ENCODE measurements at places on chromosomes 12 and 14.

GRCh38 chr12:123398550-123399254 lies 14.8 kb downstream of the KMT5A start:
- no peak for DNase-seq

DNA sequence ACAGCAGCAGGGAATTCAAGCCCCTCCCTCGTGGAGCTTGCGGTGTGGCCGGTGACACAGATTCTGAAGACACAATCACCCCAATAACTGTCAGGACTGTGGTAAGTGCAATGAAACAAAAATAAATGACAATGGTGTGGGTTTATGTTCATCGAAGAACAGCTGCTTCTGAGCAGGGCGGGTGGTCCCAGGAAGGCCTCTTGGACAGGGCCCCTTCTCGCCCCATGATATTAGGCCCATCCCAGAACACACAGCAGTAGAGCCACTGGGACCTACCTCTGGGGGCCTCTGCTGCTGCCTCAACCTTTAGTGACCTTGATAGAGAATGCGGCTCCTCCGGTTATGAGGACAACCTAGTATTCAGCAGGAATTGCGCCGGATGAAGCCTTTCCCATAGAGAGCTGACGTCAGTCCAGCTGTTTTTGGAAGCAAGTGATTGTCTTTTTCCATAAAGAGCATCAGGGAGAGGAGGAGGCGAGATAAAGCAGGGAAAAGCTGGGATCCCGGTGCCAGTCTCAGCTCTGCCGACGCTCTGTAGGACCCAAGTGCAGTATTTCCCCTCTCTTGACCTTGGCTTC lies 84.1 kb upstream of the BCL11B start:
- DNase-seq = no peak

DNA sequence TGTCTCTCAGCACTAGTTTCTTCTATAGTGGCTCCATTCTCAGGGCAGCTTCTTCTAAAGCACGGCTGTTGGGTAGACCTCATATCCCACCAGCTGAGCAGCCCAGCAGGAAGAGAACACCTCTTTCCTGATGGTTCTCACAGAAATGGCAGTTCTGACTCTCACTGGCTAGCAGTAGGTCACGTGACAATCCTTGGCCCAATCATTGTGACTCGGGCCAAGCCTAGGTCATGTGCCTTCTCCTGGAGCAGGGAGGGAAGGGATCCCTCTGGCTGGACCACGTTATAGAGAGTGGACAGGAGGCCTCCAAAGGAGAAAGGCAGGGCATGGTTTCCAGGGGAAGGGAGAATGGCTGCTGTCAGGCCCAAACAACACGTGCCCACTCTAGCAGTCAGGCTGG lies 149.1 kb downstream of the AACS start:
- no peak for DNase-seq

DNA sequence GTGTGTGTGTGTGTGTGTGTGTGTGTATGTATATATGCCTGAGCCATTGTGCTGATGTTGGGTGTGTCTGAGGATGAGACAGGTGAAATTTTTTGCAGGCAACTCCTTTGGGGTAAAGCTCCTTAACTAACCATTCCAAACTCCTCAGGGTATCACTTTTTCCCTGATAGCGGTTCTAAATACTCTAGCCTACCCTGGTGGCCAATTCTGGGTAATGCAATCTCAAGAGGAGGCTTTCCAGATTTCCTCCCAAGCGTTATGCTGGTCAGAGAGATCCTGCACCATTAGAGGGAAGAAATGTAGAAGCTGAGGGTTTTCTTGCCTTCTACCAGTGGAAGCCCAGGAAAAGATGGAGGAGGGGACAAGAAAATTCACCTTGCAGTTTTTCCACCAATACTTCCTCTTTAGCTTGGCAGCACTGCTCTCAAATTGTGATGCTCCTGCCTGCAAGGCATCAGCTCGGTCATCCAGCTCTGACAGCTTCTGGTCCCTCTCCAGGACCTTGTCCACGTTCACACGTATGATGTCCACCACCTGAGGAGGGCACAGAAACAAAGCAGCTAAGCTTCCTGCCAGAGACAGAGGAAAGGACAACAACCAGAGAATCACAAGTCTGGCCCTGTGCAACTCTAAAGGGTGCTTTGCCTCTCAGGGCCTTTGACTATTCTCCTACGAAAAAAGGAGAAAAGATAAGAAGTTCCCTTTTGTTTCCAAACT lies 4.9 kb downstream of the VAMP1 start:
- peak; percentile 34 for DNase-seq

DNA sequence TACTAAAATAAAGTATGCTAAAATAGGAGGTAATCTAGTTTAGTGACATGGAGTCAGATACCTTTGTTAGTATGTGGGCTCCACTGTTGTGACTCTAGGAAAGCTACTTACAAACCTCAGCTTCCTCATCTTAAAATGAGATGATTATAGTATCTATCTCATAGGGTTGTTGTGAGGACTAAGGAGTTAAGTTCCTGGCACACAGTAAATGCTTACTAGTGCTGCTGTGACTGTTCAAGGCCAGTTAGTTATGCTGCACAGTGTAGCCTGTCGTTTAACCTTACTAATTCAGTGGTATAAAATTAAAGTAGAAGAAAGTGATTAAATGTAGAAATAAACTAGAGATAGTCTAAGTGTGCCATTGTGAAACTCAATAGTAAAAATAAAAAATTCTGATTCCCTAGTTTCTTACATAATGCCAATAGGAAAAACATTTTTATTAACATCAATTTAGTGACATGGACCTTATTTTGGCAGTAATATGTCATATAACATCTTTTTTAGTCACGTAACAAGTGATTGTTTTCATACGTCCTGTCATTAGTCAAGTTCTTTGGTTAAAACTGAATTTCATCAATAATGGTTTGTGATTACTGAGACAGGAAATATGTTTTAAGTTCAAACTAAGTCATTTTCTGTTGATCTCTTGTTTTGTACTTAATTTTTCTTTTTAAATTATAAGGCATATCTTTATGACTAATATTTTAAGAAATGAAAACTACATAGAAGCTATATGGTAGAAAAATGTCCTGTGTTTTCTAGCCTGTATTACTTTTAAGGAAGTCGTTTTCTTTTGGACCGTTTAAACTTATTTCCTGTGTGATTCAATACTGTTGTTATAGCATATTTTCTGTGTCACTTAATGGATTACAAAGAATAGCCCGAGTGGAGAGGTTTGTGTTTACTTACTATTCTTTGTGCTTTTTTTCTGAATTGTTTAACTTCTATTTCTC lies 74.0 kb downstream of the PCNX1 start:
- no peak for DNase-seq

- DNase-seq = no peak
Observed at GRCh38 chr12:45214749-45215418, 1.0 kb upstream of the ANO6 start.

DNA sequence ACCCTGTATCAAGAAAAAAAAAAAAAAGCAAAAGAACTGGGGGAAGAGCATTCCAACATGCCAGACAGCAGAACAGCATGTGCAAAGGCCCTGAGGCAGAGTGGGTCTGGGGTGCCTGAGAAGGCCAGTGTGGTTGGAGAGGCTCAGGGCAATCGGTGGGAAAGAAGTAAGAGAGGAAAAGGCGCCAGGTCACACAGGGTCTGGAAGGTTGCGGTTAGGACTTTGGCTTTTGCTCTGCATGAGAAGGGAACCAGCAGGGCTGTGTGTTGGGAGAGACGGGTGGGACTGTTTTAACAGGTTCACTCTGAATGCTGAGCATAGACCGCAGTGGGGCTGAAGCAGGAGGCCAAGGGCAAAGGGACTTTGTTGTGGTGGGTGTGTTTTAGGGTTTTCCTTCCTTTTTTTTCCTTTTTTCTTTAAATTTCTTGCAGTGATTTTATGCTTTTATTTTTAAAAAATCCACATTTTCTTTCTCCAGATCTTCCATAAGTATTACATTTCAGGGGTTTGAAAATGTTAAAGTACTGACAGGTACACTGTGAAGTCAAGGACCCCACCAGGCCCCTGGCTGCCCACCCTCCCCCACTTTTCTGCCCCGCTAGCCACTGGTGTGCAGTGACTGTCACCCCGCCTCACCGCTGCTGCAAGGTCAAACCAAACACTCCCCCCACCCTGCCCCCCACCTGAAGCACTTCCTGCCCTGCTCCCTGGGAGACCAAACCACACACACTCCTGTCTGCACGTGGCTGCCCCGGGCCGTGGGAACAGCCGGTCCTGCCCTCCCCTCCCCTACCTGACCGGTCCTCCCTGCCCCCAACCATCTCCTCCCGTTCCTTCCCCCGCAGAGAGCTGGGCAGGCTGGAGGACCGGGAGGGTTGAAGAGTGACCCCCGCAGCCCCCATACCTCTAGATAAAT lies 30.0 kb downstream of the DTX1 start:
- DNase-seq = no peak

DNA sequence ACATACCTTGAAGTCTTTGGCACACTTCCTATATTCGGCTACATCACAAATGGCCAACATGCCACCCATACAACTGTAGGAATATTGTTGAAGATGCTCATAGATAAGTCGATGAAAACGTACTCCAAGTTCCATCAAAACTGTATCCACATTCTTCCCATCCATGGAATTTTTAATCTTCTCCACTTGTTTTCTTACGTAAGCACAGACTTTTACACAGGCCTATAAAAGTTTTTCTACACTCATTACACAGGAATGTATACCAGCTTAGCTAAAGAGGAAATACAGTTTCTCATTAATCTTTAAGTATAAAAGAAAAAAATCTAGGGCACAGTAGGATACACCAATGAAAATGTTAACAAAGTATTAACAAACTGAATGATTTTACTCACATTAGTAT lies 59.1 kb downstream of the EXOC5 start:
- no peak for DNase-seq

DNA sequence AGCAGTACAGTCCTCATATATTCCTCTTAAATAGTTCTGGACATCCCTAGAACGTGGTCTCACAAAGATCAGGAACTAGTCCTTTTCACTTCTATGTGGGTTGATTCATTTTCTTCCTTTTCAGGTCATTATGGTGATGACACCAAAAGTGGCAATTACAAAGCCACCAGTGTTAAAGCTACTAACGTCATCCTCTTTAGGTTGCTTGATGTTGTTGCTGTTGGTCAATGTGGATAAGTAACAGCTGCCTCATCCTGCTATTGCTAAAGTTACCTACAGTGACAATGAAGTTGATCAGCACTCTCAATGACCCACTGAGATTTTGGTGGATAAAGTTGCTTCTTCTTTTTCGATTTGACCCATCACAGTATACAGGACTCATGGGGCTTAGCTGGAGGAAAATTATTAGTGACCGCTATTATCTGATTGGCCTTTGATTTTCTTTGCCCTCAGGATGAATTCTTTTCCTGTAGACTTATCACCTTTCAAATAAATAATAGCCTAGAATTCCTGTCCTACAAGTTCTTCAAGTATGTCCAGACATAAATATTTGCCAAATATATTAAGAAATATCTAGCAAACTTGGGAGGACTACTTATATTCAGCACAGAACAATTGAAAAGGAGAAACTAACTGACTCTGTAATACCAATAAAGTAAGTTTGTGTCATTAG lies 54.0 kb upstream of the ATP2B1 start:
- no peak for DNase-seq

- no peak for DNase-seq
Observed at GRCh38 chr14:91649930-91650329, 82.0 kb downstream of the CATSPERB start.

- no peak for DNase-seq
Observed at GRCh38 chr12:18261273-18261672, at the start of gene PIK3C2G. PIK3C2G (plus strand) TSS chr12:18261518; CDS start chr12:18282082, 20,564 bp downstream.

- no peak for DNase-seq
Observed at GRCh38 chr14:81211844-81212243, 8.9 kb downstream of the GTF2A1 start.

DNA sequence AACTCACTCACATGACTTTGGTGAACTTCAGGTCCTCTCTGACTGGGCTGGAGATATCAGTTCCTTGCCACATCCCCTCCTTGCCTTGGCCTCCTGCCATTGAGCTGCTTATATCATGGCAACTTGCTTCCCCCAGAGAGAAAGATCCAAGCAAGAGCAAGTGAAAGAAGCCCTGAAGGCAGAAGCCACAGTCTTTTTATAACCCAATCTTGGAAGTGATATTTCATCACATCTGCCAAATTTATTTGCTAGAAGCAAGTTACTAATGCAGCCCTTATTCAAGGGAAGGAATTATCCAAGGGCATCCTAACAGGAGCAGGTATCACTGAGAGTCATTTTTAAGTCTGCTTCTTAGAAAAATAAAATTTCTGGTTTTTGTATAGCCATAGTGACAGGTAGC lies 127.8 kb downstream of the SLC38A4 start:
- DNase-seq = no peak

DNA sequence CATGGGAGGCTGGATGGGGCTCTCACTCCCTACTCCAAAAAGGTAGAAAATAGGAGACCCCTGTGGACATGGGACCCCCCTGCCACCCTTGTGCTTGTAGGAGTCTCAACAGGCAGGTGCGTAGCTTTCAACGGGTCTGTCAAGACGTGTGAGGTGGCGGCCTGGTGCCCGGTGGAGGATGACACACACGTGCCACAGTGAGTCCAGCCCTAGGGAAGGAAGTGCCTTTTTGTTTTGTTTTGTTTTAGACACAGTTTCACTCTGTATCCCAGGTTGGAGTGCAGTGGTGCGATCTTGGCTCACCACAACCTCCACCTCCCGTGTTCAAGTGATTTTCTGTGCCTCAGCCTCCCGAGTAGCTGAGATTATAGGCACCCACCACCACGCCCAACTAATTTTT lies 12.9 kb downstream of the P2RX4 start:
- no peak for DNase-seq

GRCh38 chr12:119627686-119628085 lies 34.1 kb downstream of the TMEM233 start:
- DNase-seq = no peak

DNA sequence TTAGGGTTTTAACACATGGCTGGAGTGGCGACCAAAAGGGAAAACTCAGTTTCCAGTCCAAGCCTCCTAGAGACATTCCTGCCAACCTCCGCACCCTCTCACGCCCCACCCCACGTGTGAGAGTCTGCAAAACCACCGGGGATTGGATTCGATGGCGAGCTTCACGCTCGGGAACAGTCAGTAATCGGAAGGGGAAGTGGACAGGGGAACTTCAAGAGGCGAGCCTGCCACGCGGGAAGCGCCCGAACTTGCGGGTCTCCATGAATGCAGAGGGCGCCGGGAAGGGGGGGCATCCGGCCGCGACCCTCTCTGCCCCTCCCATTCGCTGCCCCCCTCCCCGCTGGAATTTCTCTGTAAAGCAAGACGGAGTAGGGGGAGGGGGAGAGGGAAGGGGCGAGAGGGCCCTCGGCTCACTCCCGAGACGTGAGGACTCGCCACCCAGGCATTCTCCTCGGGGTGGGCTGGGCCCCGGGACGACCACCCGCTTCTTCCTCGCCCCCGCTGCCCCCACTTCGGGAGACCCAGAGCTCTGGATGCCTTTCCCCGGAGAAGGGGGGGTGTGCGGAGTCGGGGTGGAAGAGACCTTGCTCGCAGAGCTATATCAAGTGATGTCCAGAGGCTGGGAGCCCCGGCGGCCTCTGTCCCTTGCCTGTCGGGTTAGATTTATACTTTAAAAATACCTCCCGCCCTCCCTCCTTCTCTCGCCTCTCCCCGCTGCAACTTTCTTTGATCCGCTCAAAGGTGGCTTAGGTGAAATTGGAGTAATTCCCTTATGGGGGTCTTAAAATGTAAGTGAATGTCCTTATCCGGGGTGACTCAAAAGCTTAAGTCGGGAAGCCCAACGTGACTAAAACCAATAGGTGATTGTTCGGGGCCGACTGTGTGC lies 2.5 kb upstream of the CCND2 start:
- peak; percentile 86 for DNase-seq

GRCh38 chr14:97634751-97635150 lies 837.6 kb downstream of the VRK1 start:
- no peak for DNase-seq

GRCh38 chr12:54187075-54187474 lies 1.7 kb downstream of the SMUG1 start:
- no peak for DNase-seq

All from GDM1 (cell line).